ENCODE measurements at places on chromosomes 4 and X.

- DNase-seq = no peak
Observed at GRCh38 chrX:48002319-48002718, 1.5 kb downstream of the ZNF182 start.

DNA sequence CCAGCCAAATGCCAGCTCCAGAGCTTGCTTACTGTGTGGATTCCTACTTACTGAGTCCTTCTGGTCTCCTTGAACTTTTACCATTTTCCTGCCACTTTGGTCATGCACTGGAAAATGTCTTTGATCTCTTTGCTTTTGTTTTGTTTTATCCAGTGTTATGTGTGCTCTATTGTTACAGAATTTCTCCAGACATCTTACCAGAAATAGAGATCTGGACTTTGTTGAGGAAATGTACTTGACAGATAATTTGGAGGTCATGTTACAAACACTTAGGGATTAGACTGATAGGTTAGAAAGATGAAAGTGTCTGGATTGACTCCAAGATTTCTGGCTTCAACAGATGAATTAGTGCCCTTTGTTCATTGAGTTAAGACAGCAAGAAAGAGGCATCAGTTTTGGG lies 5.7 kb upstream of the ZNF330 start:
- no peak for DNase-seq

DNA sequence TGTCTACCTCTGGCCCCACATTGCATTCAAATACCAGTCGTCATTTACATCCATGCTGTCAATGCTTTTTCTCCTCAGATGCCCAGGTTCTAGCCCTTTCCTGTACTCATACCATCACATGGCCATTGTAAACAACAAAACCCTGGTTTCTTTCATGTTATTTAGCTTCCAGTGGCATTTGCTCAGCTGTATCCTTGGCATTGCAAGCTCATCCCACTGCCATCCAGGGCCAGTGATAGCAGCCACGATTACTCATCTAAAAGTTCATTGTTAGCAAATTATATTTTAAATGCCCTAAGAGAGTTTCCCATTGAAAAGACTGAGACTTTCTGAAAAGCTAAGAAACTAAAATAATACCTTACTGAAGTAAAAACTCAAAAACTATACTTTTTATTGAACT lies 34.0 kb downstream of the VEGFC start:
- no peak for DNase-seq

DNA sequence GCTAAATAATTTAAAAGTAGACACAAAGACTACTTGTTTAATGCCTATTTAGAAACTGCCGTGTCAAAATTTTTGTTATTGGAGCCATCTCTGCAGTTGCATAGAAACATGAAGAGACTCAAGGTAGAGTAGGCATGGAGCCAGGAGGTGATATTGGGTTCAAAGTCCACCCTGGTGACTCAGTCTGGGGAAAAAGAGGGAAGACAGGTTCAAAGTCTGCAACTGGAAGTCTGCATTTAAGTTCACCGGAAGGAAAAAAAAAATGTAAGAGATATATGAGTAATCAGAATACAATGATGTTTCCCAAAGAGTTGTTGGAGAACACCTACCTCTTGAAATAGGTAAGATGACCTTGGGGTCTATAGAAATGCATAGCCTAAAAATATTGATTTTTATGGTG lies 67.4 kb upstream of the QRFPR start:
- no peak for DNase-seq

DNA sequence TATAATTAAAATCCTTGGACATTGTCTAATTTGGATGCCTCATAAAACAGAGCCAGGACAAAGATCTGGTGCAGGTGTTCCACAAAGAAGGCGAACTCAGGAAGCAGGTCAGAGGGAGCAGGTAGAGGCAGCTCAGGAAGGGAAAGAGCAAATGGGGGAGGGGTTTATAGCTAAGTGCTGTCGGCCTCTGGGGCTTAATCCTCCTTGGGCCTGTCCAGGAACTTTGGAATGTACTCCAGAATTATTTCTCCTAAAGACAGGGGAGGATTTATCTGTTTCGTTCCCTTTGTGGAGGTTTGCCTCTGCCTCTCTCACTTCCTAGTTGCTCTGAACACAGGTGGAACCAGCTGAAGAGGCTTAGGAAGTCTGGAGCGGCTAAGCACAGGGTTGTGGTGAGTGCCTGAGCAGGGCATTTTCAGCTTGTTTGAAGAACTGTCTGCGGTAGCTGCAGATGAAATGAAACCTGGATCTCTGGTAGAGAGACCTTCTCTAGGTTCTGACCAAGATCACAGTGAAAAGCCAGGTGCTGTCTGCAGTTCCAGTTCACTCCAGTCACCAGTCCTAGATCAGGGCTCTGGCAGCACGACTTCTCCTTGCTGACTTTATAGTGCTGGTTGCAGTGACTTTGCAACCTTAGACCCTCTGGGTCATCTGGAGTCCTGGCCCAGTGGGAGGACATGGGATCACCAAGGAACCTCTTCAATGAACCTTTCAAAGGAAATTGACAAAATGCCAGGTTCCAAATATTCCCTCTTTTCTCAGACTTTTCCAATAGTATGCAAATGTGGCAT lies 519.2 kb downstream of the PCDH10 start:
- DNase-seq = no peak

- no peak for DNase-seq
Observed at GRCh38 chr4:70754470-70754869, 32.7 kb downstream of the RUFY3 start.

- DNase-seq = no peak
Observed at GRCh38 chr4:182337366-182337765, 94.2 kb downstream of the TENM3 start.

DNA sequence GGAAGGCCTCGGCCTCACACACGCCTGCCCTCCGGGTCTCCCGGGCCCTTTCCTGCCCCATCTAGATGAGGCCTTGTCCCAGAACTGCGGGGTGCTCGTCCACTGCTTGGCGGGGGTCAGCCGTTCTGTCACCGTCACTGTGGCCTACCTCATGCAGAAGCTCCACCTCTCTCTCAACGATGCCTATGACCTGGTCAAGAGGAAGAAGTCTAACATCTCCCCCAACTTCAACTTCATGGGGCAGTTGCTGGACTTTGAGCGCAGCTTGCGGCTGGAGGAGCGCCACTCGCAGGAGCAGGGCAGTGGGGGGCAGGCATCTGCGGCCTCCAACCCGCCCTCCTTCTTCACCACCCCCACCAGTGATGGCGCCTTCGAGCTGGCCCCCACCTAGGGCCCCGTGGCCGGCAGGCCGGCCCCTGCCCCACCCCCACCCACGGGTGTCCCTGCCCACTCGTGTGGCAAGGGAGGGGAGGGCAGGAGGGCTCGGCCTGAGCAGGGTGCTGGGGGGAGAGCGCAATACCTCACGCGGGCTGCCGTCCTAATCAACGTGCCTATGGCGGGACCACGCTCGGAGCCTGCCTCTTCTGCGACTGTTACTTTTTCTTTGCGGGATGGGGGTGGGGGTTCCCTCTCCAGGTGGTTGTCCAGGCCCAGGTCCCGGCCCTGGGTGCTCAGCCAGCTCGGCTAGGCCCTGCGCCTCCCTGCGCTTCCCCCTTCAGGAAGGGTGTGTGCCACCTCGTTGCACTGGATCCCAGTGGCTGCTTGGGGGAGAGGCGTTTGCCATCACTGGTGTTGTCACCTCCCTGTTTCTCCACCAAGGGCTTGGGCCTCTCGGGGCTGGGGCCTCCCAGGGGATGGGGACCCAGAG lies 3.1 kb downstream of the DUSP9 start:
- no peak for DNase-seq

DNA sequence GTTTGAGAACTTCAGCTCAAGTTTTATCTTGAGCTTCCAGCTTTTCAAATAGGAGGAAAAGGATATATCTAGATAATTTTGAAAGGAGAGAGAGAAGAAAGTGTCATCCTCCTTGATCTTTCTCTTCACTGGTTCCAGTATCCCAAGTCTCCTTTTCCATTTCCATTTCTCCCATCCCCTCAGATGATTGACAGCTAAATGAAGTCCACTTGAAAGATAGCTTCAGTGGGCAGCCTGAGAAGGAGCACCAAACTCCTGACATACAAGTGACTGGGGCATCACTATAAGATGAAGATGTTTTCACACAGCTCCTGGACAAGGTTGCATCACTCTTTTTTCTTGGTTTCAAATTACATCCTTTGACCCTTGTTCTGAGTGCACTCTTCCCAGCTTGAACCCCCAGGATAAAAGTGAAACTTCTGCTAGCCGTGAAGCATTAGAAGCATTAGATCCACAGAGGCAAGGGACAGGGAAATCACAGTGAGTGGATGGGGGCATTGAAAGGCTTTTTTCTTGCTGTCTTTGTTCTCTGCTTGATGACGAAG lies 17.5 kb upstream of the MAGEA10 start:
- DNase-seq = no peak

DNA sequence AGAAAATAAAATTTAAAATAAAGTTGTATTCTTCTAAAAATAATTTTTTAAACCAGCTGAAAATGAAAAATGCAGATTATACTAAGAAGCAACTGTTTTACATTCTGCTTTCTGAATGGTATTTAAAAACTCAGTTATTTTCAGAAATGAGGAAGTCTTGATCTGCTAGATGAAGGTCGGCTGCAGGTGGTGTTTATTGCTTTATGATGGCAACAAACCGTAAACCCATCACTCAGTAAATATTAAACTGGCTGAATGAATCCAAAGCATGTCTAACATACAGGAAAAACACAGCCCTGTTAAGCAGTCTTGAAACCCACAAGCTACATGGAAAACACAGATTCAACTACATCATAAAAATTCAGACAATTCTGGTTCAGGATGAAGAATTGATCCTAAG lies 29.3 kb downstream of the DYNLT3 start:
- no peak for DNase-seq

DNA sequence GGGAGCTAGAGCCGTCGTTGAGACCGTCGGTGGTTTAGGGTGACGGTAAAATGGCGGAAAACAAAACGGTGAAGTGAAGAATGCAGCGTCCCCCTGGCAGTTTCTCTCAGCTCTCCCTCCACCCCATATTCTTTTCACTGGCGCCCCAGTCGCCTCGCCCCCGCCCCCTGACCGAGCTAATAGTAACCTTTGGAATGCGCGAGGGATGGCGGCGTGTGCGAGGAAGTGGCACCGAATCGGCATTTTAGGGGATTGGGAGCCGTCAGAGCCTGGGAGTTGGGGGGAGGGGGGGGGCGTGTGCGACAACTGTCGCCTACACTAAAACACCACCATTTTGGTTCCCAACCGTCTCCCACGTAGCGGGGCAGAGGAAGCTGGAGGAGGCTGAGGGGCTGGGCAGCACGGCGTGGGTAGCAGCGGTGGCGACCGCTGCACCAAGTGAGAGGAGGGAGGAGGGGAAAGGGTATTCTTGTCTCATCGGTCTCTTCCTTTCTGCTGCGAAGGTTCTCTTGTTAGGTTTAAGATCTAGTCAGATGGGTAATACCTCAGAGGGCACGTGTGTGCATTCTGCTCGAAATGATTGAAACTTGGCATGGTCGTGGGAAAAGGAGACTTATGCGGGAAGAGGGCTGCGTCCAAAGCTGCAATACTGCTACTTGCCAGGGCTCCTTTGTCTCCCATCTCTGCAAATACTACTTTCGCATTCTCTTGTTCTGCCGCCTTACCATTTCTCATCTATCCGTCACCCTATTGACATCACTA lies 840 bp downstream of the ZNF711 start:
- no peak for DNase-seq

DNA sequence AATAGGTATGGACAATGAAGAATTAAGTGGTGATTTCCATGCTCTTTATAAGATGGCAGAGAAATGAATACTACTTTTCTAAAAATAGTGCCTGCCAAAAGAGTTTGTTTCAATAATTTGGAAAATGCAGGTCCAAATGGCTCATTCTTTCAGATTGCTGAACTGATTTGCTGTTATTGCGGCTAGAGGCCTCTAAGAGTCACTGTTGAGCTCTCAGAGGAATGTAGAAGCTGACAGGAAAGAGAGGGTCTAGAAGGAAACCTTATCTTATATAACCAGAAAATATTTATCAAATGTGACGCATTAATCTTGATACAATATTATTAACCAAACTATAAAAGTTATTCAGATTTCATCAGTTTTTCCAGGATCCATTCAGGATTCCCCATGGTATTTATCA lies 65.7 kb upstream of the PAGE1 start:
- DNase-seq = no peak

DNA sequence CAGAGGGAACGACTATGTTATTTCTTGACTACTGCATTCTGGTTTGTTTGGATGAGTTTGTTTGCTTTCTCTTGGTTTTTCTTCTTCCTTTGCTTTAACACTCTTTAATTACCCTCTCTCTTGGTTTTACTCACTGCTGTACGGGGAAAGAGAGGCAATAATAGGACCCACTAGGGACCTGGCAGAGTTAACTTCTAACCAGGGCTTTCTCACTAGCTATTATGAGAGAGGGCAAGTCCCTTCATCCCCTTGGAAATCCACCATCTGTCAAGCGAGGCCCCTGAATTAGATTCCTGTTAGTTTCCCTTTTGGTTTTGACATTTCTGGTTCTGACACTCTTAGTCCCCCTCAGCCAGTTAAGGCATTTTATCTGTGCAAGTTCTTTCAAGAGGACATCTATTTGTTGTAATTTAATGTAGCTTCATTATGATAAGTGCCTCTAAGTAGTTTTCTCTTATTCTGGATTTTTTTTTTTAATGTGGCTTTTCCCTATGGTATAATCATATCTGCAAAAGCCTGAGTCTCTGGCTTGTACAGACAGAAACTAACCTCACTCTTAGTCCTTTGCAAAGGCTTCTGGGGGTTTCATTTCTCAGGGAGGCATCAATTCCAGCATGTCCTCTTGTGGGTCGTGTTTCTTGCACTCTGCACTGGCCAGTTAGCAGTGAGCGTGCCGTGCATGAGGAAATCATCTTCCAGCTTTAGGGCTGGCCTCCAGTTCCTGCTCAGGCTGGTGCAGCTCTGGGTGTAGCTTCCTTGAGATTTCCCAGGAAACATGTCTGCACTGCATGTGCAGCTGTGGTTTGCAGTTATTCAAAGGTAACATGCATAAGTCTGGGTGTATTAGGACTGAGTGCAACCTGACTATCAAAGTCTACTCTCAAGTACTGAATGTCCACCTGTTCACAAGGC lies 221.3 kb downstream of the STIM2 start:
- no peak for DNase-seq

GRCh38 chr4:3403348-3403906 lies 38.3 kb upstream of the HGFAC start:
- DNase-seq = no peak

GRCh38 chr4:163380703-163381102 lies 37.0 kb downstream of the NPY5R start:
- no peak for DNase-seq

DNA sequence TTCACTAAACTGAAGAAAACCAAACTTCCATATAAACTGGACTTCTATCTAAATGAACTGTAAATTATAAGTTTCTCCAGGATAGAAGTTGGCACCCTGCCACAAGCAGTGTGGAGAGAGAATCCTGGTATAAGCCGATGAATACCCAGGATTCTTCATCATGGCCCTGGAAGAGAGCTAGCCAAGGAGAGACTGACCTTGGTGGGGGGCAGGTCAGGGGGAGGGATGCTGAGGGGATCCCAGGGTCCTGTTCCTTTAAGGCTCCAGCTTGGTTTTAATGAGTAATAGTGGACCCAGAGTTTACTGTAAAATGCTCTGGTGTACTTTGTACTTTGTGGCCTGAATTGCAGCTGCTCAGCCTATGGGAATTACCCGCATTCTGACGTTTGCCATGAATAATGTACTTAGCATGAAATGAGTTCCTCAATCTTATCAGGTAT lies 16.9 kb downstream of the RASSF6 start:
- peak; percentile 81 for DNase-seq

Data from non-pigmented ciliary epithelial cell (primary cell).